ENCODE measurements at places on chromosomes 13 and 19.

- DNase-seq: no peak
Measured at GRCh38 chr13:28358708-28359107, 136.2 kb downstream of the FLT1 start.

DNA sequence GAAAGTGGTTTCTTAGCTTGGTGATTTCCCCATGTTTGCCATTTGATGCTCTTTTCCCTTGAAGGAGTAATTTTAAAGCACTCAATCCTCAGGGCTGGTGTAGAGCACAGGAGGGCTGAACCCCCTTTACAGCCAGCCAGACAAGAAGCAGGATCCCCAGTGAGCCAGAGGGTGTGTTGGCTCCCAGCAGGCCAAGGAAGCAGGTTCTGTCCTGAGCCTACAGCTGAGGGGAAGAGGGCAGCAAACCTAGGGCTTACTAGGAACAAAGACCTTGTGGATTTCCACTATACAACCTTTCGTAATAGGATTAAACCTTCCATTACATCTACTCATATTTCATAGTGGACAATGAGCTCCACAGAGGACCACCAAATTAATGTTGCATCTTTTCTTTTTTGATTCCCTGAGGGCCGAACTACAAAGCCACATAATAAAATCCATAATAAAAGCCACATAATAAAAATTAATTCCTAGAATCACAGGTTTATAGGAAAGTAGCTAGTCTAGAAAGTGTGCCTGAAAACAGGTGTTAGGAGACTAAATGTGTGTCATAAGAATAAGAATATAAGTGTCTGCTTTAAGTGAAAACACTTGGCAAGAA, 300.2 kb downstream of the DCLK1 start:
- no peak for DNase-seq

DNA sequence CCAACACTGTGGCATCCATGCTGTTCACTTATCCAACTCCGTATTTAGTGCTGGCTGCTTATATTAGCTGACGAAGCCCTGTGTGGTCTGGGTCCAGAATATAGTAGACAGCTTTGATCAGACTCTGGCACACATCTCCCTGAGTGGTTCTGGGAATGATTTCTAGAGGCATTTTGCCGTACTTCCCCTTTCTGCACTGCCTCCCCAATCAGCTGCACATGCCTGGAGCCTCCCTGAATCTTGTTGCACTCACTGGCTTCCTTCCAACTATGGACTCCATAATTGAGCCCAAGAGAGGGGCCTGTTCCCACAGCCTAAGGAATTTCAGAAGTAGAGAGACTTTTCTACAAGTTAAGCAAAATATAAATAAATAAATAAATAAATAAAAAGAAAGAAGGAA, 30.4 kb upstream of the PCDH8 start:
- no peak for DNase-seq

GRCh38 chr19:35332817-35333216, 3.8 kb downstream of the CD22 start:
- no peak for DNase-seq

- no peak for DNase-seq
Measured at GRCh38 chr13:86085890-86086289, 286.7 kb upstream of the SLITRK6 start.

GRCh38 chr13:52827839-52828238, 20.6 kb downstream of the PCDH8 start:
- no peak for DNase-seq

DNA sequence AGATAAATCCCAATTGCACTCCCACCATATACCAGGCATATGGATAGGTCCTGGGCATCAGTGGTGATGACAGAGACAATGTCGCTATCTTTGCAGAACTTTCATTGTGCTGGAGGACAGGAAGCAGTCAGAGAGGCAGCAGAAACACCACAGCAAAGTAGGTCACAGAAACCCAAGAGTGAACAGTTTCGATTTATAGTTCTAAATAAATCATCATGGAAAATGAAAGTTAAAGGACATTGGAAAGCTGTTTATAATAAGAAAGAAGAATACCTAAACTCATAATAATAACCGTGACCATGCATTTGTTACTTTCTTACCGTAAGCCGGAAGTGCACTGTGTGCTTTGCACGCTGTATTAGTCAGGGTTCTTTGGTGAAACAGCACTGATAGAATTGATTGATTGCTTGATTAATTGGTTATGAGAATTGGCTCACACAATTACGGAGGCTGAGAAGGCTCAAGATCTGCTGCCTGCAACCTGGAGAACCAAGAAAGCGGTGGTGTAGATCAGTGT, 38.9 kb downstream of the ALOX5AP start:
- DNase-seq: no peak

GRCh38 chr19:36707134-36707533, 19.7 kb downstream of the ZNF567 start:
- no peak for DNase-seq

GRCh38 chr19:33868788-33869412, 72.2 kb downstream of the KCTD15 start:
- peak; percentile 18 for DNase-seq

DNA sequence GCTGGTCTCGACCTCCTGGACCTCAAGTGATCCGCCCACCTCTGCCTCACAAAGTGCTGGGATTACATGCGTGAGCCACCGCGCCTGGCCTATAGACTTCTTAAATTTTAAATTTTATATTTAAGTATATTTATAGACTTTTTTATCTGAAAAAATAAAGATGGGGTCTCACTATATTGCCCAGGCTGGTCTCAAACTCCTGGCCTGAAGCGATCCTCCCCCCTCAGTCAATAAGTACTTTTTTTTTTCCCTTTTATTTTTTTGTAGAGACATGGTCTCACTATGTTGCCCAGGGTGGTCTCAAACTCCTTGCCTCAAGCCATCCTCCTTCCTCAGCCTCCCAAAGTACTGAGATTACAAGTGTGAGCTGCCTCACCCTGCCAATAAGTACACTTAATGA, 1.9 kb downstream of the SERTAD1 start:
- DNase-seq: no peak

GRCh38 chr13:109110159-109110558, 480.7 kb downstream of the MYO16 start:
- no peak for DNase-seq

DNA sequence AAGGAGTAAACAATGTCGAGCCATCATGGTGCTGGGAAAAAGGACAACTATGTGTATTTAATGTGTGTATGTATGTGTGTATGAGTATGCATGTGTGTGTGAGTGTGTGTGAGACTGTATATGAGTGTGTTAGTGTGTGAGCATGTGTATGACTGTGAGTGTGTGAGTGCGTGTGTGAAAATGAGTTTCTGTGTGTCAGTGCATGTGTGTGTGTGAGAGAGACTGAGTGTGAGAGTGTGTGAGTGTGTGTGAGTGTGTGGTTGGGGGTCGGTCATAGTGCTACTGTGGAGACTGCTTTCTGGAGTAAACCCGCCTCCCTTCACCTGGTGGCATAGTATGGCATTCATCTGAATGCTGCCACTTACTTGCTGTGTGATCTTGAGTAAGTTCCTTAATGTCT, 567.4 kb downstream of the FGF9 start:
- DNase-seq: no peak

GRCh38 chr19:1425102-1425837, 12.9 kb upstream of the RPS15 start:
- DNase-seq: no peak

GRCh38 chr19:28710278-28710677, 502.7 kb downstream of the UQCRFS1 start:
- no peak for DNase-seq

- DNase-seq: no peak
Measured at GRCh38 chr13:42215578-42216421, 56.2 kb upstream of the AKAP11 start.

GRCh38 chr13:43046259-43046658, 22.9 kb downstream of the DNAJC15 start:
- DNase-seq: no peak

DNA sequence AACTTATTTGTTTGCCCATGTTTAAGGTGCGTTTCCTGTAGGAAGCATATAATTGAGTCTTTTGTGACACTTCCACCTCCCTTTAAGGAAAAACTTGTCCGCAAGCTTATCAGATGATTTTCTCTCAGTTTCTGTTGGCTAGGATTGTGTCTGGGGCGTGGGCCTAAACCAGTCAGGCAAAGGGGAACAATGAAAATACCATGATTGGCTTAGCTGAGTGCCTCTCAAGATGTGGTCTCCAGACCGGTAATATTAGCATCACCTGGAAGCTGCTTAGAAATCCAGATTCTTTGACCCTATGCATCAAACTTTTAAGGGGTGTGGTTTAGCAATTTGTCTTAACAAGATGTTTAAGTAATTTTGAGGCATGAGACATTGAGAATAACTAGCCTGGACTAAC, 20.0 kb downstream of the SLAIN1 start:
- DNase-seq: no peak

- DNase-seq: no peak
Measured at GRCh38 chr19:16087940-16088339, 11.6 kb downstream of the TPM4 start.

DNA sequence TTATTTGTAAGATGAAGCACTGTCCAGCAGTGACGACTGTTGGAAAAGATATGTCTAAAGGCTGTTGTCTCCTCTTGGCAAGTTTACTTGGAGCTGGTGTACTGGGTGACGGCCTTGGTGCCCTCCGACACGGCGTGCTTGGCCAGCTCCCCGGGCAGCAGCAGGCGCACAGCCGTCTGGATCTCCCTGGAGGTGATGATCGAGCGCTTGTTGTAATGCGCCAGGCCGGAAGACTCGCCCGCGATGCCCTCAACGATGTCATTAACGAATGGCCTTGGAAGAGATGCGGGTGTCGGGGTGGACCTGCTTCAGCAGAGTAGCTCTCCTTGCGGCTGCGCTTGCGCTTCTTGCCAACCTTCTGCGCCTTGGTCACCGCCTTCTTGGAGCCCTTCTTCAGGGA, 24.6 kb upstream of the ZDHHC20 start:
- no peak for DNase-seq

DNA sequence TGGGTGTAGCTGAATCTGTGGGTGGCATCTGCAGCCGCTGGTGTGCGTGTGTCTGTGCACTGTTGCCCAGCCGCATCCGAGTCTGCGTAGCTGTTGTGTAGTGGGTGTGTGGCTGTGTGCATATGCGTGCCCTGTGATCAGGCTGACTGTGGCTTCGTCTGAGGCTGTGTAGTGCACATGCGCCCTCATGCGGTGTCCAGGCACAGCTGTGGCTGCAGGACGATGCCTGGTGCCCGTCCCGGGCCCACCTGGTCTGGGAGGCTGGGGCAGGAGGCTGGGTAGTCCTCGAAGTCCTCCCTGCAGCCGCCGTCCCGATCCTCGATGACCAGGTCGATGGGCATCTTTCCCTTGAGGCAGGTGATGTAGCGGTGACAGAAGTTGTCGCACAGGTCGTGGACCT, 4.9 kb downstream of the MEIS3 start:
- DNase-seq: no peak

- no peak for DNase-seq
Measured at GRCh38 chr13:76189882-76190519, 553.9 kb downstream of the LMO7 start.

DNA sequence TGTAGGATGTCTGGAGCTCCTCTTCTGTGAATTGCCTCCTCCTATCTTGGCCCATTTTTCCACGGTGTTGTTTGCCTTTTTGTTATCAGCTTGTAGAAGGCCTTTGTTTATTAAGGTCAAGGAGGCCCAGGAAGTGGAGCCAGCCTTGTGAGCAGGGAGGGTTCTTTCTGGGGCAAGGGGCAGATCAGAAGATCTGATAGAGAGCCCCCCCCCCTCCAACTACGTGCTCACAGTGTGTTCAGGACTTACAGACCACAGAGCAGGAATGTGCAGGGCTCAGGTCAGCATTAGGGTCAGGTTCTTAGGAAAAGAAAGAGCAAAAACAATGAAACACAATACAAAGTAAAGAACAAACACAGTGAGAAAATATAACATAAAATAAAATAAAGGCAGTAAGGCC, 59.4 kb downstream of the CCNE1 start:
- no peak for DNase-seq

DNA sequence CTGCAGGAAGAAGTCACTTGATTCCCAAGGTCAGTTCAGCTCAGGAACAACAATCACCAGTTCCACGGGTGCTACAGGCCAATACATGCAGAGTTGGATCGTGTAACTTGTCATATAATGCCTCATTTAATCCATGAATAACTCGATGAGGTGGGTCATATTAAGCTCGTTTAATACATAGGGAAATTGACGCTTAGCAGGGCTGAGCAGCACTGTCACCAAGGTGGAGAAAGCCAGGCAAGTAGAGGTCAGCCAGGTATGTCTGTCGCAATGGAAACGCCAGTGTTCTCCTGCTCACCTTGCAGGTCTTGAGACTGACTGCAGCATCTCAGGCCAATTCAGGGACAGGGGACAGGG, 52.3 kb downstream of the CCDC70 start:
- no peak for DNase-seq

DNA sequence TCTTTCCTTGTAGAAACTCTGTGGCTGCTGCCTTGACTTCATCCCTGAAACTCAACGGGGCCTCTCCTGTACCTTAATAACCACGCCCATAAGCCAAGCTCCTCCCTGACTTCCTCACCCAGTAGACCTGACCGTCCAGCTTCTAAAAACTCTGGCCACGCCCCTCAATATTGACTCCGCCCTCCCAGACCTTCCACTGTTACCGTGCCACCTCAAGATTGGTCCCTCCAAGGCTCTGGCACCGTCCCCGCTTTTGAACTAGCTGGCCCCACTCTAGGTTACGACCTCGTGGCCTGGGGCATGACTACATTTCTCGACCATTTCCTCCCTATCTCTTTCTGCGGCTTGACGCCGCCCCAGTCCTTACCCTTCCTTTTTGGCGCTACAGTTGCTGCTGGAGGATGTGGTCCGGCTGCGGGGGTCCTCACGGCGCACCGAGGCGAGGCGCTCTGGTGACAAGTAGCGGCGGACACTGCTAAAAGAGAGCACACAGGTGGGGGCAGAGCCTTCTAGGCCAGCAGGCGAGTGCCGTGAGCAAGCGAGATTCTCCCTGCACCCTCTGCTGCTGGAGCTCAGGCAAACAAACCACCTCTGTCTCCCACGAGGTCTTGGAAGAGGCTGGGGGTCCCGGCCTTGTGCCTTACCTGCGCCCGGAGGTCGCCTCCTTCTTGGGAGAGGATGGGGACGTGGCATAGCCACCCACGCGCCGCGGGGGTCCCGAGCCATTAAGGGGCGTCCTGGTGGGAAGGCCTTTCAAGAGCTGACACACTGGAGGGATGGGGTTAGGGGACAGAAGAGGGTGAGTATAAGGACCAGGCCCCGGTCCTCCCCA, 2.3 kb upstream of the EML2 start:
- peak; percentile 57 for DNase-seq

DNA sequence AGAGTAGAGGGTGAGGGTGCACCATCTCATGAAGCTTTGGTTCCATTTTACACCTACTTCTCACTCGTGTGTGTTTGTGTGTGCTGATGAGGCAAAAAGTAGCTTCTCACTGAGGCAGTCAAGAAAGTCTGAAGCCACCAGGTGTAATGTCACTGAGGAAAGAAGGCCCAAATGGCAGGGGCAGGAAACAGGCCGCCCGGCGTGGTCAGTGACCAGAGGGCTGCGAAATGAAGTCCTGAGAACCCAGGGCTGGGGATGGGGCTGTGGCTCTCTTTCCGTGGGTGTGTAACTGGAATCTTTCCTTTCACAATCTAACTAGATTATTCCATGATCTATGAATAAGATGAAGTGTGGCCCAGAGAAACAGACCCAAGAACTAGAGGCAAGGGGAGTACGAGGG, 25.5 kb upstream of the TFDP1 start:
- DNase-seq: peak; percentile 4

- DNase-seq: no peak
Measured at GRCh38 chr13:101152184-101152583, 264.1 kb downstream of the NALCN start.

Data from uterus (tissue), 4 donors.